ENCODE measurements at places on chromosomes 3 and 15.
A peak's percentile ranks its signal among the peaks of the same experiment; 100 is the strongest.

- DNase-seq: no peak
Measured at GRCh38 chr3:43857361-43858293, 166.9 kb downstream of the ABHD5 start.

- DNase-seq: no peak
Measured at GRCh38 chr3:23728601-23729117, 77.1 kb upstream of the UBE2E1 start.

GRCh38 chr15:96020797-96021196 lies 309.7 kb upstream of the NR2F2 start:
- no peak for DNase-seq

DNA sequence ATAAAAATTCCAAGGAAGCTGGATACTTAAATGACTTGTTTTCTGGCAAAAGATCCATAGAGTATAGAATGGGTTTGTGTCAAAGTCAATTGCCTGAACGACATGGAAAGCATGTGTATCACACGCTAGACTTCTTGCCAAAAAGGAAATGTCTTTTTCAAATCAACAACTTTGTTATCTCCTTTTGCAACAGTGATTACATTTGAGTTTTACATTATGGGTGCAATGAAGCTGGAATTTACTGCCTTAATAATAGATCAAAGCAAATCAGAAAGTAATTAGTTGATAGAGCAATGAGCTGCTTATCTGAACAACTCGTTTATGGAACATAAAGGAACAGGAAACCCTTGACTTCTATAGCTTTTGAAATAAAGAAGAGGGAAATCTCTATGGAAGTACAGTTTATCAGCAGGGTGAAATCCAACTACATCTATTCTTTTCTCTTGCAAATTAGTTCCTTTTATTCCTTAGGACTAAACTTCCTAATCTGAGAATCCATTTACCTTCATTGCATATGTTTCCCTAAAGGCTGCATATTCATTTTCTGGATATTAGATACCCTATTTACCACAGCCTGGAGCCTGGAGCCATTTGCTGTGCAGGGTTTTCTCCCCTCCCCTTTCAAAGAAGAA lies 415.1 kb upstream of the NECTIN3 start:
- DNase-seq: no peak

GRCh38 chr3:47024932-47025331 lies 45.5 kb downstream of the NBEAL2 start:
- DNase-seq: no peak

- no peak for DNase-seq
Measured at GRCh38 chr3:126501054-126501453, 16.5 kb downstream of the UROC1 start.

GRCh38 chr3:56164436-56164835 lies 303.8 kb downstream of the ERC2 start:
- no peak for DNase-seq

- no peak for DNase-seq
Measured at GRCh38 chr15:82045179-82045891, 483 bp downstream of the MEX3B start.

DNA sequence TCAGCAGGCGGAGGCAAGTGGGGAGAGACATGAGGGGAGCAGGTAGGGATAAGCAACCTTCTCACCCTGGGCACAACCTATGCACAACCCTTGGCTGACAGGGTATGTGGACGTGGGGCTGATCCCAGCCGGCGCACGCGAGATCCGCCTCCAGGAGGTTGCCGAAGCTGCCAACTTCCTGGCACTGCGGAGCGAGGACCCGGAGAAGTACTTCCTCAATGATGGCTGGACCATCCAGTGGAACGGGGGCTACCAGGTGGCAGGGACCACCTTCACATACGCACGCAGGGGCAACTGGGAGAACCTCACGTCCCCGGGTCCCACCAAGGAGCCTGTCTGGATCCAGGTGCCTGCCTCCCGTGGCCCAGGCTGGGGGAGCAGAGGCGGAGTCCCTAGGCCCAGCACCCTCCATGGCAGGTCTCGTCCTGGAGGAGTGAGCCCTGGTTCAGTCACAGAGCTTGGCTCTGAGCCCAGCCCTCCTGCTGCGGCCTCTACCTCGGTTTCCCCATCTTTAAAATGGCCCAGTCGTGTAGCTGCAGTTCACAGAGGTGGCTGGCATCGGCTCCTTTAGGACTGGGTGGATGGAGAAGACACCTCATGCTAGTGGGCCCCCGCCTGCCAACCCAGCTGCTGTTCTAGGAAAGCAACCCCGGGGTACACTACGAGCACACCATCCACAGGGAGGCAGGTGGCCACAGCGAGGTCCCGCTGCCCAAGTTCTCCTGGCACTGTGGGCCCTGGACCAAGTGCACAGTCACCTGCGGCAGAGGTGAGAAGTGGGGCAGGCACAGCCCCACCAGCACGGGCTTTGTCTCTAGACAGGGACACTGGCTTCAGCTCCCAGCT lies 96.0 kb downstream of the TBC1D2B start:
- DNase-seq: no peak

- no peak for DNase-seq
Measured at GRCh38 chr3:127196466-127197299, 3.8 kb downstream of the PRR23E start.

DNA sequence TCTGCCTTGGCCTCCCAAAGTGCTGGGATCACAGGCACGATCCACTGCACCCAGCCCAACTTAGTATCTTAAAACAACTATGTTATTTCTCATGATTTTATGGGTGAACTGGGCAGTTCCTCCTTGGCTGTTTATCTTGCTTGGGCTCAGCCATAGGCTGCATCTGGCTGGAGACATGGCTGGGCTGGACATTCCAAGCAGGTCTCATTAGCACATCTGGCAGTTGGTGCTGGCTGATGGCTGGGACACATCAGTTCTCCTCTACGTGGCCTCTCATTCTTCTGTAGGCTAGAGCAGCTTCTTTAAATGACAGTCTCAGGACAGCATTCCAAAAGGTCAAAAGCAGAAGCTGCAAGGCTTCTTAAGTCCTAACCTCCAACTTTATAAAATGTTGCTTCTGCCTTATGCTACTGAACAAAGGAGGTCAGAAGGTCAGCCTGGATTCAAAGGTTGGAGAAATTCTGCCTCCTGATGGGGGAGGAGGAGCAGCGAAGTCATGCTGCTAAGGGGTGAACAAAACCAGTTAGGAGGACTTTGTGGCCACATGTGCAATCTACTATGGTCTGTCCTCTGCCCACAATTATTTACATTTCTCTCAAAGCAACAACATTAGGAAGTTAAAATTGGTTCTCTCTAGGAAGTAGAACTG lies 144.0 kb downstream of the AQP9 start:
- no peak for DNase-seq

- no peak for DNase-seq
Measured at GRCh38 chr3:120475722-120476377, 25.1 kb upstream of the FSTL1 start.

- DNase-seq: no peak
Measured at GRCh38 chr3:128616516-128617269, 33.9 kb downstream of the RPN1 start.

GRCh38 chr3:42106646-42107045 lies 15.5 kb downstream of the TRAK1 start:
- no peak for DNase-seq

DNA sequence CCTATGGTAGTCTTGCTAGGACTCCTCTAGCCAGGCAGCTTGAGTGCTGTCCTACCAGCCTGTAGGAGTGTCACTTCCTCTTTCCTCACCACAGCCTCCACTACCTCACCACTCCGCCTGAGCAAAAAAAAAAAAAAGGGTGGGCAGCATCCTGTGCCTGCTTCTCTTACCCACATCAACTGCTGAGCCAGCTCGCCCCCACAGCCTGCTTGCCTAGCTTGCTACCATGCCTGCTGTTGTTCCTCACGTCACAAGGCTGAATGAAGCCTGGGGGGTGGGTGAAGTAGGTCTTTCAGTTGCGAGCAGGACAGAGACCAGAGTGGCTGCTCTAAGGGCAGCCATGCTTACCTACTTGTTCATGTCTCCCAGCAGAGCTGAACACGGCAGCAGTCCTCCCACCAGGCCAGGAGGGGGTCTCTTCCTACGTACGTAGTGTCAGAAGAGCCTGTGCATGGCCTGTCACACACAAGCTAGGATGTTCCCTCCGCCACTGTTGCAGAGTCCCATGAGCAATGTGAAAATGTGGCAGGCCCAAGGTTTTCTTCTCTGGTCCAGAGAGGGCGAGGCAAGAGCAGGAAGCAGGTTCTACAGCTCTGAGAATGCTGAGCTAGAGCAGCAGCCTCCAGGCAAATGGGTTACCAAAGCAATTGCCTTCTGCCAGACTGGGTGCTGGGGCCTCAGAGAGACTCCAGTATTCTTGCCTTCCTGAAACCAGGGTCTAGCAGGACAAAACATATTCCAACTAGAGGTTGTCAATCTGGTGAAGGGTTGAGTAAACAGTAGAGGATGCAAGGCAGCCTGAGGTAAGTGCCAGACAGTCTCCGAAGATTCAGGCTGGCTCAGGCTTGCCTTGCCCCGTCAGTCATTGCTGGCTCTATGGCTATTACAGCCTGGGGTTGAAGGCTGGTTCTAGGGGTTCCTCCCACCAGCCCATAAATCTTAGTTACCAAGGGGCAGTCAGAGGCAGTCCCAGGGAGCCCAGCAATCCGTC lies 8.1 kb downstream of the PPM1M start:
- DNase-seq: peak; percentile 64

DNA sequence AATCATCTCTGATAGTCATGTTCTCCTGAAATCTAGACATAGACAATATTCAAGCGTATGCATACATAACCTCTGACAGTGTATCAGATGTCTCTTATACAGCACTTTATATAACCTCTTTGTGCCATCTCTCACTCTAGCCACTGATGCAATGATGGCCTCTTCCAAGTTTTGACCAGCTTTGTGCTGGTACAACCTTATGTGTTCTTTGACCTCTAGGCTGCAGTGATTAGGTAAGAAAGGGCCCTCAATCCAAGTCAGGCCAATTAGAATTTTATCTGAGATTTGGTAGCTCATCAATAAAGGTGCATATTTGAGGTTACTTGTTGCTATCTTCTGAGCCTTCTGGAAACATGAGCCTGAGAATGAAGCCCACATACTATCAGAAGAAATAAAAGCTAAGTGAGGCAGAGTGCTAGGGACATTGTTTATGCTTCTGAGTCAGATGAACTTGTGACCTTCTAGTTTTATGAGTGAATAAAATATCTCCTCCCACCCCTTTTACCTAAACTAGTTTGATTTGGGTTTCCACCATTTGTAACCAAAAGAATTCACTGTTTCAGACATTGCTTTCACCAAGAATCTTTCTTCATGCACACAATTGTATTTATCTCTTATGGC lies 283.2 kb upstream of the SUCLG2 start:
- DNase-seq: no peak

GRCh38 chr15:78879517-78880241 lies 7.0 kb downstream of the MORF4L1 start:
- no peak for DNase-seq

DNA sequence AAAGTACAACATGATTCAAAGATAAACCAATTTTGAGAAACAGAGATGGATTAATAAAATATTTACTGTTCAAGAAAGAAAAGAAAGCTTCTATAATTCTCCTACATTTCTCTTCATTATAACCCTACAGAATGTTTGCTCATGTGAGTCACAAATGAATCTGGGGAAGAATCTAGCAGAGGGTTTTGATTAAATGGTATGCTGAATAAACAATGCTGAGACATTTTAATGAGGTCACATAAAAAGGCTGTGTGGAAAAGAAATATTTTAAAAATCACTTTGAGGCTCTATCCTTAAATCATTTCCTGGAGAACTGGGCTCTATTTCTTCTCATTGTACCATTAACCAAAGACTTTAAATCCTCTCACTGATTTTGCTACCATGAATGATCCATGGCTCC lies 727.7 kb downstream of the NTRK3 start:
- no peak for DNase-seq

DNA sequence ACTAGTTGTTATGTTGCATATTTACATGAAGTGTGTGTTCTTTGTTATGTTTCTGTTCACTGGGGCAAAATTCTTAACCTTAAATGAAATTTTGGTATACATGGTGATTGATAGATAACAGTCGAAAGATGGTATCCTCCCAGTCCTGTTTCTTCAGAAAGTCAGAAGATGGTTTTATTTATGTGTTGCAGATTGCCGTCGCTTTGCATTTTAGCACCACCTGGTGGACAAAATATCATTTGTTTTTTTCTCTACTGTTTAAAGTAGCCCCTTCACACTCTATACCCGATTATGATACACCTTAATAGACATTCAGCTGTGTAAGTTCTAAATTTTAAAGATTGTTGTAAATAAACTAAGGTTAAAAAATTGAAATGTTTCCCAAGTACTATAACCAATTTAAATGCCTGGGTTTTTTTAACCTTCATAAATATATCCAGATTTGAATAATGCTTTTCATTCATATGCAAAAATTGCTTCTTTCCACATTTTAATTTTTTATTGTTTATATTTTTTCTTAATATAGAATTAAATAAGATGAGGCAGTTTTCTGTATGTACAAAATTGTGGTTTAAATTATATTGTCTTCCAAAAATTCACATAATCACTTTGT lies 152.2 kb downstream of the ALCAM start:
- DNase-seq: no peak

DNA sequence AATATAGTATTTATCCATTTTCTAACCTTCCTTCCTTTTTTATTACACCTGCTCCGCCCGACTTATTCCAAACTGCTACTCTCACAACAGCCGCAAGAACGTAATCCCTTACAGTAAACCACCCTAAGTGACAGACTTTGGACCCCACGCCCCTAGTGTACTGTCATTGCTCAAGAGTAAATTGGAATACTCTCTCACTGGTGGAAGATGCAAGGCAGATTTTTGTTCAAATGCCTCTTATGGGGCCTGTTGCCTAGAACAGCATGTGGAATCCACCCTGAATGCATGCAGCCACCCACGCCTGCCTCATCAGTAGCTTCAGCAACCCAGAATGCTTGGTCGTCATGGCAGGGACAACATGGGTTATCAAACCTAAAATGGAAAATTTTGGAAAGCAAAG lies 226.2 kb upstream of the ST8SIA2 start:
- DNase-seq: no peak

DNA sequence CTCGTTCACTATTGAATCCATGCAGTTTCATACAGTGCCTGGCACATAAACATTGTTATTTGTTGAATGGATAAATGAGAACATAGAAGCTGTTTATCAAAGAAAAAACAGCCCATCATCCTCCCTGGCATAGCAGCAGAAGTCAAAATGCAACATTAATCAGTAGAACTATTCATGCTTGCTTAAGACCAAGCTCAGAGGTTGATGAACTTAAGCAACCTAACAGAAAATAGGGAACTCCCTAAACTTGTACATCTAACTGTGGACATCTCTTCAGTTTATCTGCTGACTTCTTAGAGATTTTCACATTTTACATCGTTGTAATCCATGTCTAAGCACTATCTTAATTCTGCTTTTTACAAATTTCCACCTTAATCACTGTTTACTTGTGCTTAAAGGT lies 29.2 kb downstream of the SENP8 start:
- DNase-seq: no peak

- DNase-seq: no peak
Measured at GRCh38 chr3:104584682-104585081, 782.0 kb upstream of the ALCAM start.

GRCh38 chr15:65663521-65663920 lies 41.8 kb downstream of the SLC24A1 start:
- DNase-seq: no peak

DNA sequence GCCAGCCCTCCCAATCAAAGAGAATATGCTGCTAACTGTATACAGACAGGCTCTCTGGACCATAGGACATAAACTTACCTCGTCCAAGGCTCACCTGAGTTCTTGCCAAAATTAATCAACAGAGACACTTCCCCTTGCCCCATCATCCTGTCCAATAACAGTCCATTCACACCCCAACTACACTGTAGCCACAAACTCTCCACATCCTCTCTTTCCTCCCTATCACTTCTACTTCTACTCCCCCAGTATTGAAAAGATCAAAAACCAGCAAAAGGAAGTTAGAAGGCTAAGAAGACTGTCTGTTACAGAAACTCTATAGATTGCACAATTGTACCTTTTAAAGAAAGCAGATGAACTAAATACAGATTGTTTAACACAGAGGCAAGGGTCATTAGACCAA lies 133.5 kb upstream of the STT3B start:
- no peak for DNase-seq

Measured in activated CD8-positive, alpha-beta memory T cell treated with anti-CD3 and anti-CD28 coated beads for 48 hours (primary cell).